ENCODE measurements at places on chromosomes 11 and 22.

- no peak for DNase-seq
Observed at GRCh38 chr22:35645646-35646045, 2.6 kb upstream of the APOL6 start.

GRCh38 chr11:115740324-115740723, 236.1 kb upstream of the CADM1 start:
- no peak for DNase-seq

DNA sequence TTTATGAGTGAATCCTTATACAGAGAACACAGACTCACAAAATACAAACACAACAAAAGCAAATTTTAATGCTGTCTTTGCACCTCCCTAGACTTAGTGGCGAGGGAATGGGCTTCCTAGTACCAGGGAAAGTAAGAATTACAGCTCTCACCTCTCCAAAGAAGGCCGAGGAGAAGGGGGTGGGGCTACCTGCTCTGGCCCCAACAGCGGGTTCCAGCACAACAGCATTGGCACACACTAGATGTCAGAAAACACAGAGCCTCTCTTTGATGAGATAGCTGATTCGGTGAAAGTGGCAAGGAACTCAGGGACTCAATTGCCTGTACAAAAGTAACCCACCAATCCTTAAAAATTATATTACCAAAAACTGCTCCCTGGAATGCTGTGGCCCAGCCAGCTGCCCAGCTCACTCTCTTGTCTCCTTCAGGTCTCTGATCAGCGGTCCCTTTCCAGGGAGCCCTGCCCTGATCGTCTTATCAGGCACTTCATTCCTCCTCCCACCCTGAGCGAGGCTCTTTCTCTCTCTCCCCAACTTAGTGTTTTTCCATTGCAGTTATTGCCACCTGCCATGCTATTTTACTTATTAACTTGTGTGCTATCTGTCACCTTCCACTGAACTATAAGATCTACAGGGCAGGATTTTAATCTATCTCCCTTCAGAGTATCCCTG, 30.7 kb downstream of the SPON1 start:
- DNase-seq = no peak

- no peak for DNase-seq
Observed at GRCh38 chr22:23058063-23058462, 12.3 kb upstream of the GNAZ start.

GRCh38 chr11:73162196-73162740, 20.1 kb upstream of the FCHSD2 start:
- DNase-seq = no peak

DNA sequence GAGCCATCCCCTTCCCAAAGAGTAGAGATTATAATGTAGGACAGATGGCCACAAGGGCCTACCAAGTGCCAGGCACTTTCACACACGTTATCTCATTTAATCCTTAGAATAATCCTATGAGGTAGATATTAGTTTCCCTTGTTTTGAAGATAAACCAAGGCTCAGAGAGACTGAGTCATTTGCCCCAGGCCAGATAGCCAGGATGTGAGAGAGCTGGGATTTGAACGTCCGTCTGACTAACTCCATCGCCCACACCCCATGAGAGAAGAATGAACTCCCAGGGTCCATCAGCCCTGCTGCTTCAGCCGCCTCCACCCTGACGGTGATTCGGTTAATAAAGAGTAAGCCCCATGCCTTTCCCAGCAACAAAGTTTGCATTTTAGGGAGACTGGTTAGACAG, 10.7 kb downstream of the PRG3 start:
- DNase-seq = no peak

DNA sequence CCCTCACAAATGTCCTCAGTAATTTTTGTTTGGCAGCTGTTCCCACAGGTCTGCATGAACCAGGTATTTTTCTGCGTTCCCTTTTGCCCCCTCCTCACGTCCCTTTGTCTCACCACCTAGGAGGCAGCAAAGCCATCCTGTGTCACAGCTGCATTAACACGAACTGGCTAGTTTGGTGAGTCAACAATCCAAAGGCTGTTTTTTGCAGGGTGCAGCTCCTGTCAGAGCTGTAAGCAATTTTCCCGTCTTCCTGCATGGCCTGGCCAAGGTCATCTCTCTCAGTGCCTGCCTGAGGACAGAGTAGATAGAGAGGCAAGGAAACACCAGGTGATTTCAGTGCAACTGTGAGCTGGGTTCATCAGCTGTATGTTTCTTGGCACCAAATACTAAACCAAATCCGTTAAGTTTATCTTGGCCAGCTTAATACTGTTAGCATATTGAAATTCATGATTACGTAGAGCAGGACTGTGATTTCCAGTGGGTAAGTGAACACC, 20.6 kb upstream of the VSIG10L2 start:
- no peak for DNase-seq

DNA sequence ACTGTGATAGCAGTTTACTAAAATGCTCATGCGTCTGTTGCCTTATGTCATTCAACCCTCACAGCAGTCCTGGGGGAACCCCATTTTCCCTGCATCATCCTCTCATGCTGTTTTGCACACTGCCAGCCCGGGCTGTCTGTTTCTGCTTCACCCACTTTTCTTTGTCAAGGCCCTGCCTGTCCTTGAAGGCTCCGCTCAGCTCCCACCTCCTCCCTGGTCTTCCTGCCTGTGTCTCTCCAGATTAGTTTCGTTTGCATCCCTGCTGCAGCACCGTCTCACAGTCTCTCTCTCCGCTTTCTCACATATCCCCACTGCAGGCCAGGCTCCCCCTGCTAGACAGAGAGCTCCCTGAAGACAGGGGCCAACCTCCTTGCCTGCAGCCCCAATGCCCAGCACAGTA, 29.9 kb downstream of the SERPINH1 start:
- no peak for DNase-seq

DNA sequence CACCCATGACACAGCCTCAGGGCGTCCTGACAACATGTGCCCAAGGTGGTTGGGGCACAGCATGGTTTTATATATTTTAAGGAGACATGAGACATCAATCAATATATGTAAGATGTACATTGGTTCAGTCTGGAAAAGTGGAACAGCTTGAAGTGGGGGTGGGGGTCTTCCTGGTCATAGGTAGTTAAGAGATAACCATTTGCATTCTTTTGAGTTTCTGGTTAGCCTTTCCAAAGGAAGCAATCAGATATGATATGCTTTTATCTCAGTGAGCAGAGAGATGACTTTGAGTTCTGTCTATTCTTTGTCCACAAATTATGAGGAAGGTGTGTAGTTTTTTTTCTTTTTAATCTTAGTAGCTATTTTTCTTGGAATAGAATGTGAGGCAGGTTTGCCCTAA, 10.1 kb upstream of the ANAPC15 start:
- no peak for DNase-seq

DNA sequence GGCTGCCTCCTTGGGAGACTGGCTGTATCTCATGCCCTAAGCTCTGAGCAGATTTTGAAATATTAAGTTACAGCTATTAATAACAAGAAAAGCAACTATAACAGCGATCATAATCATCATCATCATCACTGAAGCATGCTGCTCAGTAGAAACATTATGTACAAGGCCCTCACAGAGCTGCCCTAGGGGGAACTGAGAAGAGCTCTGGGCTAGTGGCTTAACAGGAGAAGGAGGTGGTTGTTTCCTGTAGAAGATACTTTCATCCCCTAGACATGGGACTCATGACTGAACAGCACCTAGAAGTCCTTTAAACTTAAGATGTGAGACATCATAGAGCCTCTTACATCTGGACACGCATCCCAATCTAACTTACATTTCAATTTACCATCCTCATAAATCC, 332.8 kb upstream of the PLET1 start:
- DNase-seq = no peak

DNA sequence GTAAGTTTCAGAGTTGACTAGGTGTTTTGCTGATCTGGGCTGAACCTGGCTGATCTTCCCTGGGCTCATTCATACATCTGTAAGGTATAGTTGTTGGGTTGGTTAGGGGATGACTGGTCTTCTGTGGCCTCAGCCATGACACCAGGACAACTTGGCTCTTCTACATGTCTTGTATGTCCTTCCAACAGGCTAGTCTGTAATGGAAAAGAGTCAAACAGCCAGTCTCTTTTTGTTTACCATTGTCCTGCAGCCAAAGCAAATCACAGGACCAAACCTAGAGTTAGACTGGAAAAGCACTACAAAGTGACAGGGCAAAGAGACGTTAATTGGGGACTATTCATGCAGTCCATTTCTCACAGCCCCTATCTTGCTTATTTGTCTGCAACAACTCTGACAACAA, 17.8 kb downstream of the SERPING1 start:
- DNase-seq = no peak

- no peak for DNase-seq
Observed at GRCh38 chr11:123439616-123440015, 9.5 kb downstream of the GRAMD1B start.

DNA sequence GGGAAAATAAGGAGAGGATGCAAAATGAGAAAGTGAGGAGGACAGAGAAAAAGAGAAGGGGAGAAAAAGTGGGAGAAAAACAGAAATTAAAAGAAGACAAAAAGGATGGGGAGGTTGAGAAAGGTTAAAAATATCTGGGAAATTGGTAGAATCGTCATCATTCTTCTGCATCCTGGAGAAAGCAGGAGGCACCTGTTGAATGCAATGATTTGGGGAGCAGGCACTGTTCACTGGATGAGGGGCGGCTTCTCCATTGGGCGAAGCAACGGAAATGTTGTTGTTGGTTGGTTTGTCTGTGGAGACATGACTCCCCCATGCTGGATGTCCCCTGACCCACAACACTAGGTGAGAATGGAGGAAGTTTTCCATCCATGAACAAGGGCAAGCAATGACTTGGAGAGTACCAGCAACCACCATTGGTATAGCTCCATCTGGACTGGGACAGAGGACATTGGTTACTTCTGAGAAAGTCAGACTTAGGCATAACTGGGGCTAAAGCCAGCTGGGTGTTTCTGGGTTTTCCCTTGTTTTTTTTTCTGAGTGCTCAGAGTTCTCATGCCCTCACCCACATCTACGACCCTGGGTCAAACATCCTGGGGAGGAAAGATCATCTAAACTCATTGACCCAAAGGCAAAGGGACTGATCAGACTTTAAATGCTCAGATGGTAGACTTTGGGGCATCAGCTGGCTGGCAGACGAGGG, 11.9 kb upstream of the CD44 start:
- no peak for DNase-seq

GRCh38 chr11:74014880-74015279, 6.0 kb upstream of the UCP3 start:
- no peak for DNase-seq

DNA sequence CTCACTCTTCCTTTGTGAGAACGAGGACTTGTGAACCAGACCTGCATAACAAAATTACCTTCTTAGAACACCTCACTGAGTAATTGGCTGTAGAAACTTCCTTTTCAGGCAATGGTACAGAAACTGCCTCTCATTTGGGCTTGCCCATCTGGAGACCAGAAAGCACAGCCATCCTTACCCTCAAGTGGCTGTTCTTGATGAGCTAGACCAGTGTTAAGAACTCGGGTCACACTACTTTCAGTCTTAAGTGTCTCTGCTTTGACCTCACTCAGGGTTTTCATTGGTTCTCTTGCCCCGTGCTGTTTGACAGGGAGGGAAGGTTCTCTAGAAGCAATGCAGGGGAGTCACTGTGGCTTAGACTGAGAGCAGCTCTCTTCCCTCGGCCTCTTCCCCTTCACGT, 29.3 kb downstream of the NAT10 start:
- no peak for DNase-seq

DNA sequence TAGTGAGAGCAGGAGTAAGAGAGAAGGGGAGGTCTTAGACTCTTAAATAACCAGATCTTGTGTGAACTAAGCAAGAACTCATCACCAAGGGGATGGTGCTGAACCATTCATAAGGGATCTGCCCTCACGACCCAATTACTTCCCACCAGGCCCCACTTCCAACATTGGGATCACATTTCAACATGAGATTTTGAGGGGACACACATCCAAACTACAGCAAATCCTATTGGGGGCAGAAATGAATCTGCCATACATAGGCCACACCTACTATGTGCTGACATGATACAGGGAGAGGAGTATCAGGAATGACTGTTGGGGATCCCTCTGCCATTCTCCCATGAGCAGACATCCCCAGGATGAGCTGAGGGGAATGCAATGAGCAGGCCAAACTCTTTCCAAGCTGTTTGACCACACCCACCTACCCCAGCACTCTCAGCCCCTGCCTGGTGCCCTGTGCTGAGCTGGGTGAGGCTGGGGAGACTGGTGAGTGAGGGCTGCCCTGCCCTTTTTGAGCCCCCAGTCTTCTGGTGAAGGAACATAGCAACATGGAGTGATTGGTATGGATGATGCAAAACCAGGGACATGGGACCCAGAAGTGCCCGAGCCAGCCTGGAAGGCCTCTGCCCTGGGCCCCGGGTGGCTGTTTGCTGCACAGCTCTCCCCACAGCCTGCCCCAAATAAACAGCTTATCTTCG, 1.2 kb upstream of the GTSE1 start:
- DNase-seq = no peak

GRCh38 chr11:88544656-88545280, 207.2 kb upstream of the CTSC start:
- DNase-seq = no peak

- no peak for DNase-seq
Observed at GRCh38 chr11:110935018-110935640, 222.9 kb upstream of the ARHGAP20 start.

DNA sequence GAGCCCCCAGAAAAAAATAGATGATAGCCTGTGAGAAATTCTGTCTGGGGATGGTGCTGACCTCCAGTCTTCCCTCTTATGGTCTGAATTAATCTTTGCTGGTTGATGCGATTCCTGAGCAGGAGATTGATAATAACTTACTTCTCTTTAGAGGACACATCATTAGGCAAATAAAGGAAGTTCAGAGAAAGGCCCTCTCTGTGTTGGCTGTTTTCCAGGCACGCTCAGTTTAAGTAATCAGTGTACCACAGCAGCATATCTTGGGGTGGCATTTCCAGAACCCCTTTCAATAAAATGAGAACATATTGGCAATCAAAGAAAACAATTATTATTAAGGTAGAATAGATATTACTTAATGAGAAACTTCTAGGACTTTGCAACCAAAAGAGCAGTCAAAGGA, 1129.3 kb upstream of the RAG2 start:
- DNase-seq = no peak

GRCh38 chr11:2122907-2123627, 16.1 kb downstream of the IGF2 start:
- DNase-seq = no peak

DNA sequence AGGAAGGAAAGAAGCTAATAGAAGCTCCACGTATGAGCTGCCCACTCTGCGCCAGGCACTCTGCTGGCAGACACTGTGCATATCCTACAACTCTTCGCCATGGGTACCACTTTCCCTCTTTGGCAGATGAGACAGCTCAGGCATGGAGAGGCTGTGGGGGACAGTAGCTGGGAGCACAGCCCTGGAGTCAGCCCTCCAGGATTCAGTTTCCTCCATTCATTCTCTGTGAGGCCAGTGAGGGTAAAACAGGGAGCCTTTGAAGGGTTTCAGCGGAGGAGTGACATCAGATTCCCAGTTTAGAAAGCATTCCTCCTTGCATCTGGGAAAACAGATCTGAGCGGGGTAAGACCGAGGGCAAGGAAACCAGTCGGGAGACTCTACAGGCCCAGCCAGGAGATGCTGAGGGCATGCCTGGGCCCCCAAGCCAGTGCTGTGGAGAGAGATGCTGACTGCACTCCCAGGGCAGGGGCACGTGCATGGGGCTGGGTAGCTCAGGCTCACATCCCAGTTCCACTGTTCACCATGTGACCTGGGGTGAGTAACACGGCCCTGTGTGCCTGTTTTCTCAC, 58.3 kb upstream of the EMID1 start:
- DNase-seq = no peak

- DNase-seq = no peak
Observed at GRCh38 chr11:118980191-118980881, 8.8 kb downstream of the FOXR1 start.
